Activated CD4-positive, alpha-beta T cell treated with anti-CD3 and anti-CD28 coated beads for 36 hours (primary cell): ENCODE measurements at places on chromosomes 6 and 20. TPM values are rescaled to one million over a fixed set of nuclear protein-coding genes. Genes with fewer than 3 reads are reported as not detected.

BTNL2 gene
- total RNA-seq = not detected

C20orf141 gene
- total RNA-seq = not detected

LTA gene
- total RNA-seq = 570 TPM

DEFB132 gene
- total RNA-seq = not detected

GLP1R gene
- 0.94 TPM for total RNA-seq

FAM162B gene
- not detected for total RNA-seq

- DNase-seq = no peak
Observed at GRCh38 chr6:132085731-132086130, 134.6 kb upstream of the CCN2 start.

GRCh38 chr6:91716361-91716760 lies 1129.5 kb upstream of the MAP3K7 start:
- no peak for DNase-seq

DNA sequence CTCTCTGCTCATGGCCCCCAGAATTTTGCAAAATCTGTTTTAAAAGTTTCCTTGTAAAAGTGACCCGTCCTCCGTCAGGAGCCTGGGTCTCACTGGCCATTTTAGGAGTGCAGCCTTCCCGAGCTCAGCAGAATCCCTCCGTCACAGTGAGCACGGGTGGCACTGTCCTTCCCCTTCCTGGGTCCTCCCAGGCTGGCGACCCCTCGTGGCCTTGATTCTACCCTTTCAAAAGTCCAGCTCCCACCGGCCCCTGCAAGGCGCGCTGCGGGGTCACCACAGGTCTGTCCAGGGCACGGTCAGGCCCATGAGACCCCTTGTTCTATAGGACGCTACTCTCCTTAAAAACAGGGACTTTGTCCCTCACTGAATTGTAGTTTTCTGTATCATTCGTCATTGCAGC lies 112.7 kb downstream of the PSMB1 start:
- no peak for DNase-seq

DNA sequence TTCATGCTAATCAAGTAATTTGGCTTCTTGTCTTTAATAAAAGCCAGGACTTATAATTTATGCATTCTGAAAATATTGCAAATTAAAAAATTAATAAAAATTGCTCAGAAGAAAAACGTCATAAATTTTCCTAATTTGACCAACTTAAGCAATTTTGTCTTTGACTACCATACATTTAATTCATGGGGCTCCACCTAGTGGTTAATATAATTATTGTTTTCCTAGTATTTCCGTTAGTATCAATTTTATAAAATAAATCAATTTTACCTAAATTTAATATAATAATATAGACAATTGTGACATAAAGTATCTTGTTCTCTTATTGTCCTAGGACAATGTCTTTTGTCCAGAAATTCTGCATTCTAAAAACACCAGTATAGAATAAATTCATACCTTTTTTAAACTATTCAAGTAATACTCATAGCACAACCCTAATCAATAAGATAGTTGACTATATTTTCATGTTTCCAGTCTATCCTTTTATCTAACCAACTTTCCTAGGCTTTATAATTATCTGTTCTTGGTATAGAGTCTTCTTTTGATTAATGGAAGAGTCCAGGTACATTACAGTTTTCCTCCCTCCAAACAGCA lies 319.9 kb downstream of the TRDN start:
- DNase-seq = no peak

DNA sequence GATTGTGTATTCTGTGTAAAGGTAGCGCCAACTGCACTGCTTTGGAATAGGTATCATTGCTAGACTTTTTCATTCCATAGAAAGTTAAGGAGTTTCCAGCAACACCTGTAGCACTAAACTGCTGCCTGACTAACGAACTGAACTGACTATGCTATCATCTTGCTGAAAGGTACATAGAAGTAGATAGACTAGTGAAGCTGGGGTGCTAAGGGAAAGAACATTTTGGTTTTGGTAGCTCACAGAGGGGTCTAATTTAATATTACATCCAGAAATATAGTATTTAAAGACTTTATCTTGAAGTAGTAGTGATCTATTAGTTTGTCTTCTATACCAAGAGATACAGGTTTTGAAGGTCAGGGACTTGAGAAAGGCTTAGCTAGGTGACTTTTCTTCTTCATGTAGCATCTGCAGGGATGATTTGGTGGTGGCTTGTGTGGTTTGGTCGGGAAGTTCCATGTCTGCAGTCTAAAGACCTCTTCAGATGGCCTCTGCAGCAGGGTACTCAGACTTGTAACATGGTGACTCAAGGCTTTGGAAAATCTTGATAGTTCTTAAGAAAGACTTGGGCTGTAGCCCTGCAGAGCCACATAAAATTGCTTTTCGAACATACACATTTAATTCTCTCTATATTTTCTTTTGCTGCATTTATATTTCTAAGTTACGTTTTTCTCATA lies 10.2 kb downstream of the SENP6 start:
- DNase-seq = peak; percentile 78

- DNase-seq = no peak
Observed at GRCh38 chr6:93057584-93057983, 361.8 kb downstream of the EPHA7 start.

- DNase-seq = no peak
Observed at GRCh38 chr20:50273601-50274491, 83.2 kb downstream of the CEBPB start.

GRCh38 chr6:100335991-100336390 lies 128.7 kb downstream of the SIM1 start:
- no peak for DNase-seq

DNA sequence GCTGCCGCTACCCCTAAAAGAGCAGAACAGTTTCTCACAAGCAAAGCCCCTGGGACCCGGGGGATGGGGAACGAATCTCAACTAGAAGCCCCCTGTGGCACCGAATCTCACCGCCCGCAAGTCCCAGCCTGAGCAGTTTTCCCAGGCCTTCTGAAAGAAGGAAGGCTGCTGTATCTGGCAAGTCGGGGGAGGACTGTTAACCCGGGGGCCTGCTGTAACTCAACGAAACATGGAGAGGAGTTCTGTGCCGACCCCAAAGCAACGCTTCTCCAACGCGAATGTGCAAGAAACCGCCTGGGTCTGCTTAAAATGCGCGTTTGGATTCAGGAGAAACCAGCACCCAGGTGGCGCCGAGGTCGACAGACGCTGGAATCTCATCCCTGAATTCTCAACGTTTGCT lies 34.2 kb downstream of the DLL1 start:
- DNase-seq = no peak

DNA sequence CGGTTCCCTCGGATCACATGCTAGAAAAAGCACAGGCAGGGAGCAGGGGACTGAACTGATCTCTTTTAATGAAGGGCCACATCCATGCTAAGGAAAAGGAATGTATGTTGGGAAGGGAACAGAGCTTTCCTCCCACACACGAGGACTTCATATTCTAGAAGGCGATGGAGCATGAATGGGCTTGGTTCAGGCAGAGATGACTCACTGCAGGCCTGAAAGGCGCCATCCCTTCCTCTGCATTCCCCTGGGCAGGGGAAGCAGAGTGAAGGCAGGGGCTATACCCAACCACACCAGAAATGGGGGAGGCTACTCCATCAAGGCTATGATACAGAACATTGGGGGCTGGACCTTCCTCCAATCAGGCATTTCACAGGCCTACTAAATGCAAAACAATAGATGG lies 30.6 kb downstream of the ELMO2 start:
- no peak for DNase-seq

GRCh38 chr6:170605574-170606259 lies 21.3 kb upstream of the PDCD2 start:
- no peak for DNase-seq

DNA sequence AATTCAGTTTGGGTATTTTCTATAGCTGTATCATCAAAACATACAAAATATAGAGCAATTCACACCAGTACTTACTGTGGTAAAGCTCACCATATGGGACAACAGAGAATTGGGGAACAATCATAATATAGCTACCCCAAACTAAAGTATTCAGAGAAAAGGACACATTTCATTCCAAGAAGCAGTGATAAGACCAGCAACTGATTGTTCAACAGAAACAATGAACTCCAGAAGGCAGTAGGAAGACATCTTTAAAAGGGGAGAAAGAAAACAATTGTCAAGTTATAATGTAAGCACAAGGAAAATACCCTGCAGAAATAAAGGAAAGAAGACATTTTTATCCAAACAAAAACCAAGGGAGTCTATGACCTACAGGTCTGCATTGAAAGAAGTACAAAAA lies 210.9 kb downstream of the ZFAND3 start:
- DNase-seq = no peak

- no peak for DNase-seq
Observed at GRCh38 chr6:137777687-137778075, 89.4 kb upstream of the TNFAIP3 start.

DNA sequence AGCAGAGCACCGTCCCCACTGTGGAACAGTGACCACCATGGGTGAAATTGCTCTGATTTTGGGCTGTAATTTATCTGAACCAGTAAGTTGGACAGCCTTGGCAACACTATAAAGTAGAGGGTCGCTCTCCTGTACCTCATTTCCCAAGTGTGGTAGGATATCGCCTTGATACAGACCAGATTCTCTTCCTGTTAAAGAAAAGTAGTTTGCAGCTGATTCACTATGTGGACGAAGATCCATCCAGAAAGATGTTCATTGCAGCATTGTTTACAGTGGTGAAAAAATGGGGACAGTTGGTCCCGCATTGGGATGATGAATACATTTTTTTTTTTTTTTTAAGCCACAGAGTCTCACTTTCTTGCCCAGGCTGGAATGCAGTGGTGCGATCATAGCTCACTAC lies 74.3 kb downstream of the SLX4IP start:
- DNase-seq = no peak

- DNase-seq = no peak
Observed at GRCh38 chr6:11320914-11321597, 88.6 kb upstream of the NEDD9 start.

DNA sequence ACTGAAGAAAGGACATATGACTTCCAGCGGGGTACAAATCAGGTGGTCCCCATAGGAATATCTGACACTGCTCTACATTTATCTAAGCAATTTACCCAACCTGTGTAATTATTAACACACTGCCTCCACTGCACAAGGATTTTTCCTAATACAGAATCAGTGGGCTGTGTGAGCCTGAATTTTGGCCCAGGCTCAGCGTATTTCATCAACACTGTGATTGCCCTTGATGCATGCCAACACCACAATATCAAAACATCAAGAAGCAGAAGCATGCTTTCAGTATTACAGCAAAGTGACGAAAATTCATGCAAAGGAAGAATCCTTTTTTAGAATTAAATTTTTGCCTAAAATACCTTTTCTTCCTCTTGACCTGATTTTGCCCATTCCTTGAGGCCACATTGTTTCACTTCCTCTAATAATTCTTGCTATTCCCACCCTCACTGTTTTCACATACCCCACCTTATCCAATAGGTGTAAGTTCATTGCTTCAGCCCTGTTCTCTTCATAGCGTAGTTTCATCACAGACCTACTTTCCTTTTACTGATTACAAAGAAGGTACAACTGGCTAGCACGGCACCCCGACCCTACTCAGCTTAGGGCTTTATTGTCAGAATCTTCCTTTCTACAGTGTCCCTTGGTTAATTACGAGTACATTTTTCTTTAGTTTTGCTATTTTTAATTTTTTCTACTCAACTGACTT lies 83.7 kb upstream of the PTCHD4 start:
- no peak for DNase-seq

DNA sequence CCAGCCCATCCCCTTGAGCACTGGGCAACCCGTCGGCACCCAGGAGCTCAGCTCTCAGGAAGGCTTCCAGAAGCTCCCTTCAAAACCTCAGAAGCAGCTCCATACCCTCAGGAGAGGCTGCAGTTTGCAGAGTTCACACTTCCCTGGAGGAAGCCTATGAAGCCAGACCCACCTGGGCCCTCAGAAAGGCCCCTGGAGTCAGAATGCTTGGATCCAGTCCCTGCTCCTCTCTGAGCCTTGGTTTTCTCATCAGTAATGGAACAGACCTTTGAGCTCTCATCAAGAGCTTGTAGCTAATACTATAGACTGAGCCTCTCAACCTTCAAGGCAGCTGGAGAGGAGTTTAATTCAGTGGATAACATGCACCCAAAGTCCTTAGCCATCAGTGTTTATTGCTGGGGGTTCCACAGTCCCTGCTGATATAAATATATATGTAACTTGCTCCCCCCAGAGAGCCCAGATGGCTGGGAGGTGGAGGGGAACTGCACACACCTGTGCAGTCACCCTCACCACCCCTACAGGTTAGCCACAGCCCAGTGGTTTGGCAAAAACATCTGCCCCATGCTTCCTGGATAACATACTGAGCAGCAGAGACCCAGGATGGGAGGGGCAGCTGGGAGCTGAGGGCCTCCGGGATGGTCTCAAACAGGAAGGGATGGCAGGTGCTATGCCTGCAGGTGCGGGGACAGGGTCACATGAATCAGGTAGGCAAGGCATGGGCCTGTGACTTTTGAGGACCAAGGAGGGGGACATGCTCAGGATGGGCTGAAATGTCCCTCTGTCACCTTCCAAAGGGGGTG lies 120.1 kb downstream of the SNX5 start:
- no peak for DNase-seq

- no peak for DNase-seq
Observed at GRCh38 chr6:12767016-12767415, 50.4 kb downstream of the PHACTR1 start.

DNA sequence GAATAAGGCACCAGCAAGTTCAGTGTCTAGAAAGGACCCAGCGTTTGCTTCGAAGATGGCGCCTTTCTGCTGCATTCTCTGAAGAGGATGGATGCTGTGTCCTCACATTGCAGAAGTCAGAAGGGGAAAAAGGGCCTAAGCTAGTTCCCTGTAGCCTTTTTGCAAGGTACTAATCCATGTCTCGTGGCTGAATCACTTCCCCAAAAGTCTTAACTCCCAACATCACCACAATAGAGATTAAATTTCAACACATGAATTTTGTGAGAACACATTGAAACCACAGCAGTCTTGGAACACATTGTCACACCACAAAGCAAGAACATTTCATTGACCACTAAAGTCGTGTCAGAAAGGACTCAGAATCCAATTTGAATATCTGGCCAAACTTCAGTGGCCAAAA lies 42.1 kb downstream of the KLHL31 start:
- no peak for DNase-seq

- no peak for DNase-seq
Observed at GRCh38 chr20:32970115-32970972, 33.9 kb downstream of the SUN5 start.
